Omental fat pad (tissue), 4 donors: ENCODE measurements at places on chromosomes 7 and 10. TPM values are rescaled to one million over a fixed set of nuclear protein-coding genes. Genes with fewer than 3 reads are reported as not detected.

DNA sequence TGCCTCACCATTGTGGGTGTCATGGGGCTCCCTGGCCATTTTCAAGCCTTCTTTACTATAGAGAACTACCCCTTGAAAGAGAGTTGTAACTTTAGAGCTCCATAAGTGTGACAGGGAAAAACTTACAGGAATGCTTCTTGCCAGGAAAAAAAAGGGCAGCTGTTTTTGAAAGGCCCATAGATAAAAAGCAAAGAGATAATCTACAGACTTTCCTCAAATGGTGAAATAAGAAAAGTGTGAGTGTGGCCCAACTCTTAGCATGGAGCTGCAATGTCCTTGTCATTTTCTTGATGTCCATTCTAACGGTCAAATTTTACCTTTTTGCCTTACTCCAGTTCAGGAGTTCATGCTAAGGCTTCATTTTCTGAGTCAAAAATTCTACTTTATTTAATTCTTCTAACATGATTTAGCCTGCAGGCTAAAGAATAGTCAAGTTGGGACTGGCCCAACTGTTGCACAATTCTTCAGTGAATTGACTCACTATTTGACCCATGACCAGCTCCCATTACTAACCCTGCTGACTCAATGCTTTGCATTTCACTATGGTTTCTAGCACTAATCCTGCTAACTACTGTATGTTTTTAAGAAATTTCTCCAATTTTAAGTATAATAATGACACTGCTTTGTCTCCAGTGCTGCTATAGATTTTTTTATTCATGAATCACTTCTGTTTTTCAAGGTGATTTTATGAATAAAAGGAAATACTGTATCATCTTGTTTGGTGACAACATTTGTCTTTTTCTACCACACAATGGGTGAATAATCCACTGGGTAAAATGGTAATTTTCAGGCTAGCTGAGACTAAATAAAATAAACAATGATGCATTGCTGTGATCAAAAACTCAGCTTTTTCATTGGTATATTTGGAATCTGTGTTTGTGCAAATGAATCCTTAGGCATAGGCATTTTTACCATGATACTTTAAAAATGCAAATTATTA, 41.4 kb upstream of the SGCE start:
- DNase-seq, result peak; percentile 67

GPR26 gene
- not detected for total RNA-seq

CCL26 gene
- not detected for total RNA-seq

GRCh38 chr7:117186218-117187010, 136.4 kb downstream of the WNT2 start:
- DNase-seq, result no peak

DNA sequence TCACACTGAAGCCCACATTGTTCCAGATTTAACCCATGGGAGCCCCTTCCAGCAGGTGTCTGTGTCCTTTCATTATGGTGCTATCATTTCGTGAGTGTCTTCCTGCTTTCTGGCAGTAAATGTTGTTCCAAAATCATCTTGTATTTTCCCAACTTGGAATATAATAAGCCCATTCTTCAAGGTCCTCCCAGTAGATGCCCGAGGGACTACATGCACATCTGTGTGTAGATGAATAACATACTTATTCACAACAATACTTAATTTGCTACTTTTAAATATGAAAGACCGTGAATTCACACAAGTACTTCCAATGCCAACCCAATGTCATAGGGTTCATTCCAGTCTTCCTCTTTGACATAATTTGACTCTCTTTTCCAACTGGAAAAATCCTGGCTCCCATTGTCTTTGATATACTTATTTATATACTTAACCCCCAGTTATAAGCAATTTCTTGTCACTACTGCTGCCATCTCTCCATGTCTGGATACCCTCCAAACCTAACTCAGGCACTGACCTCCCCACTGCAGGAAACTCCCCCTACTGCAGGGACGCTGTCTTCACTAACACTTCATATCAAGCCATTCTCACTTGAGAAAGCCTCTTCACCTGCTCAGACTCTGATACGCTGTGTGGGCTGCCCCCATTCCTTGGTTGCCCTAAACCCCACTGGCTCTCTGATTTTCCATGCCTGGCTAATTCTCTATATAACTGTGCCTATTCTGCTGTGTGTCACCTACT, 1119.2 kb downstream of the CNTNAP2 start:
- no peak for DNase-seq

DNA sequence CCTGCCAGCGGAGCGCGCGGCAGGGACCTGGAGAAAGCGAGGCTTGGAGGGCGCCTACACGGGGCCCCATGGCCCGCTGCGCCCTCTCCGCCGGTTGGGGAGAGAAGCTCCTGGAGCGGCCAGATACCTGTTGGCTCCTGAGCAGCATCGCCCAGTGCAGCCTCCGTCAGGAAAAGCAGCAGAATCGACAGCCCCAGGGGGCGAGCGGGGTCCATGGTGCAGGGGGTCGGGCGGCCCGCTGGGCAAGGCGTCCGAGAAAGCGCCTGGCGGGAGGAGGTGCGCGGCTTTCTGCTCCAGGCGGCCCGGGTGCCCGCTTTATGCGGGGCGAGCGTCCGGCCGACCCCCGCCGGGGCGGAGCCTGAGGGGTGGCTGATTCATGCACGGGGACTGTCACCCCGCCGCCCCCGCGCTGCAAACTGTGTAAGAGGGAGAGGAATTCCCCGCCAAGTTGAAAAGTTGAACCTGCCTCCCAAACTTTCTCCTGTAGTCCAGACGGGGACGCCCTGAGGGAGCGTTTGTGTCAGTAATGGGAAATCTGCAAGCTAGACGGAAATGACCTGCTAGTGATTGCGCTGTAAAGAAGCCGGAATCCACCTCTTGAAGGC, at the start of gene TFPI2:
Gene TFPI2 (minus strand): TSS at position 290 of the 605 bp plus-strand sequence. CDS start 75 bp downstream, at position 215.
- DNase-seq, result peak; percentile 77

- DNase-seq, result no peak
Observed at GRCh38 chr7:140298213-140298612, 100.1 kb downstream of the SLC37A3 start.

TDRD1 gene
- total RNA-seq, result 0.46 TPM

GRCh38 chr7:95996174-95996573, 223.8 kb downstream of the DYNC1I1 start:
- no peak for DNase-seq

- DNase-seq, result no peak
Observed at GRCh38 chr10:92811986-92812385, 36.3 kb upstream of the EXOC6 start.

- no peak for DNase-seq
Observed at GRCh38 chr7:66741710-66742049, 1.1 kb downstream of the RABGEF1 start.

DNA sequence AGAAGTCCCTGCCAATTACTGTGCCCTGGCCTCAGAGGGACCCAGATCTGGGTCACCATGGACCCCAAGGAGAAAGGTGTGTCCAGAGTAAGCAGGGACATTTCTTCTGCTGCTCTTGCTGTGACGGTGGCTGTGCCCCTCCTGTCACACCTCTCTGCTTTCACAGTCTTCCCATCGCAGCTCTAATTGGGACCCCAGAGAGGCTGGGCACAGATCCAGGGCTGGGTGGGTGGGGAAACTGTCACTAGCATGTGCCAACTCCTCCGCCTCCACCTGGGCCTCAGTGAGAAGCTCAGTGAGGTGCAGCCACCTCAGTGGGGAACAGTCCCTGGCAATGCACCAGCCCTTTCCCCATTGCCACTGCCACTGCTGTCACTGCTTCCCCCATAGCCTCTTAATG, 37.3 kb upstream of the ADCYAP1R1 start:
- DNase-seq, result no peak

TRIL gene
- 6.1 TPM for total RNA-seq

DNA sequence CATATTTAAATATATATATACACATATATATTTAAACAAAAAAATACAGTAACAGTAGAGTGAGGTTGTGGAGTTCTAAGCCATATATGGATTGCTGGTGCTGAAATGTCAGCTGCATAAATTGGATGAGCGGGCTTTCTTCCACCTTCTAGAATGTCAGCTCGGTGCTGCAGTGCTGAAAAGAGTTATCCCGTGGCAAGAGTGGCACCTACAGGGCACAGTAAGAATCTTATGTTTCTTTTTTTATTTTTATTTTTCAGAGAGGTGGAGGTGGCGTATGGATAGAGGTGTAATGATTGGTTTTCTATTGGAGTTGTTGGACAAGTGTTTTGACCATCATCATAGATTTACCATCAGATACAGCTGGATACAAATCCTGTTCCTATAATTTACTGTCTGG, 86.2 kb upstream of the DYNC1I1 start:
- no peak for DNase-seq

BNIP3 gene
- 161 TPM for total RNA-seq

EMX2 gene
- total RNA-seq, result 0.25 TPM

TSPAN14 gene
- 114 TPM for total RNA-seq

GRCh38 chr10:84117686-84118394, 21.5 kb upstream of the GHITM start:
- no peak for DNase-seq

CYP26C1 gene
- total RNA-seq, result not detected

DNA sequence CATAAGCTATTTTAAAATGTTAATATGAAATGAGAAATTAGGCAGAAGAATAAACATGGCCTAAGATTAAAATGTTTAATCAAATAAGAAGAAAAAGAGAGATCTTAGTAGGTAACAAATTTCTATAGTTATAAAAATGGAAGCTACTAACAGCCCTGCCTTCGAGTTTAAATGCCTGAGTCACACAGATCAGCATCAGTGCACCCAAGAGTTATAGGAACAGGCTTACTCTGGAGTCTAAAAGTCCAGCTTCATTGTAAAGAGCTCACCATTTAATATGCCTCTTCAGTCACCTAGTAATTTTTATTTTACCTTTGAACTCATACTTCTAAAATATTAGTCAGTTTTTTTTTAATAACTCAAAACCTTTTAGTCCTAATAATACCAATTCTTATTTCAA, 52.6 kb downstream of the BRI3 start:
- no peak for DNase-seq

CYP26A1 gene
- total RNA-seq, result not detected

RET gene
- total RNA-seq, result 1.3 TPM

DNA sequence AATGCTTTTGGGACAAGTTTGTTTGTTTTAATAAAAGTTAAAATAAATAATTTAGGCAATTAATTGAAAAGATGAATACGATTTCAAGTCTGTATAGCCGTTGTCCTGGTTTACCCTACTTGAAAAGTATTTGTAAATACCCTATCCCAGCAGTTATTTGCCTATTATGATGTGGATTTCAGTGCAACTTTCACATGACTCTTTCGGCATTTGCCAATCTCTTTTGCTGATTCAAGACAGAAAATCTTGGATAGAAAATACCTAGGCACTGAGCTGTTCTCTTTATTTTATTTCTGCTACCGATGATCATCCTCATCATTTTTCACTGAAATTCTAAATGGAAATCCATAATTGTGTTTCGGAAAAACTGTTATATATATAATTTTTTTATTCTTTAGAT, 125.9 kb upstream of the FZD8 start:
- no peak for DNase-seq

- no peak for DNase-seq
Observed at GRCh38 chr7:105454095-105454747, 65.5 kb upstream of the SRPK2 start.

TUBAL3 gene
- total RNA-seq, result not detected

GRCh38 chr7:41621953-41622831, 80.7 kb downstream of the INHBA start:
- no peak for DNase-seq

- no peak for DNase-seq
Observed at GRCh38 chr7:105677817-105678573, 96.7 kb upstream of the EFCAB10 start.

- no peak for DNase-seq
Observed at GRCh38 chr10:3803927-3804741, 19.1 kb upstream of the KLF6 start.

GRCh38 chr10:95628786-95629185, 27.7 kb downstream of the ALDH18A1 start:
- no peak for DNase-seq

ZNF438 gene
- total RNA-seq, result 14.2 TPM

SLC13A1 gene
- total RNA-seq, result not detected

SRRM3 gene
- 2.0 TPM for total RNA-seq

FAM25A gene
- total RNA-seq, result not detected

GRCh38 chr10:86599729-86600128, 54.6 kb upstream of the OPN4 start:
- no peak for DNase-seq

ZNF467 gene
- 15.8 TPM for total RNA-seq

- no peak for DNase-seq
Observed at GRCh38 chr10:11045995-11046775, 28.5 kb downstream of the CELF2 start.

GRCh38 chr10:99661377-99661763, 2.1 kb downstream of the ENTPD7 start:
- DNase-seq, result no peak

- no peak for DNase-seq
Observed at GRCh38 chr7:47661051-47661714, 79.3 kb upstream of the TNS3 start.

DNA sequence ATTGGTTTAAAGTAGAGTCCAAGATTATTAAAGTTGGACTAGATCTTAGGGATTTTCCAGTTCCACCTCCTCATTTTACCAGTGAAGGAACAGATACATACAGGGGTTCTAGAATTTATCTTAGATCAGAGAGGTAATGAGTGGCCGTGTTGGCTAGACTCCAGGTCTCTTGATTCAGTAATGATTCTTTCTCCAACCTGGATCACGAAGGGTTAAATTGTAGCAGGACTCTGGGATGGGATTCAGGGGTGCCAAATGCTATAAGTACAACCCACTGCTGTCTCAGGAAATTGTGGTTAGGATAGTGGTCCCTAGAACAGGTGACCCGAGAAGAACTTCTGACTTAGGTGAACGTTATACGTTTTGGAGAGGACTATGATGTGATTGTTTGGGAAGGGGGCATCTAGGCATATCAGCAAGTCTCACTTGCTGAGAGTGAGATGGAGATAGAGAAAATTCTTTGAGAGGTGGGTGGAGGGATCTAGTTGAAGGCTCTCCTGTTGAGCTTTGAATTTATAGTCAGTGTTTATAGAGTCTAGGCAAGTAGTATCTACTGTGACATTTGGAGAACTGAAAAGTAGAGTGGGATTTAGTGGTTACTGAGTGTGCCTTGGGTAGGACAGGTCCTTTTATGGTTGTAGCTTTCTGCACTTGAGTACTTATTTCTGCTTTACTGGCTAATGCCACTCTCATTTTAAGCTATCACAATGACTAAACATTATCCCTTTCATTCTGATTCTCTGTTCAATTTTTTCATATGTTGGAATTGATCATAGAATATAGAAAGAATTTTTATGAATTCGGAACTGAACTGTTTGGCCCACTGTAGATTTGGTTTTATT, 58.3 kb downstream of the ST7 start:
- DNase-seq, result no peak

- DNase-seq, result no peak
Observed at GRCh38 chr10:95739056-95739455, 16.9 kb upstream of the ENTPD1 start.

GLI3 gene
- 19.2 TPM for total RNA-seq

- DNase-seq, result no peak
Observed at GRCh38 chr10:102246261-102246660, 929 bp downstream of the GBF1 start.

FGL2 gene
- total RNA-seq, result 31.3 TPM

GRCh38 chr10:21265622-21266021, 259.9 kb downstream of the SKIDA1 start:
- no peak for DNase-seq

WASHC2C gene
- total RNA-seq, result 35.2 TPM
